AG04449 (cell line): ENCODE measurements at places on chromosomes 2 and 18.

GRCh38 chr18:26710470-26711096, 154.9 kb downstream of the AQP4 start:
- no peak for DNase-seq

- no peak for DNase-seq
Observed at GRCh38 chr2:157971702-157972101, 95.6 kb upstream of the ACVR1 start.

- no peak for DNase-seq
Observed at GRCh38 chr2:30078521-30078920, 68.3 kb upstream of the YPEL5 start.

DNA sequence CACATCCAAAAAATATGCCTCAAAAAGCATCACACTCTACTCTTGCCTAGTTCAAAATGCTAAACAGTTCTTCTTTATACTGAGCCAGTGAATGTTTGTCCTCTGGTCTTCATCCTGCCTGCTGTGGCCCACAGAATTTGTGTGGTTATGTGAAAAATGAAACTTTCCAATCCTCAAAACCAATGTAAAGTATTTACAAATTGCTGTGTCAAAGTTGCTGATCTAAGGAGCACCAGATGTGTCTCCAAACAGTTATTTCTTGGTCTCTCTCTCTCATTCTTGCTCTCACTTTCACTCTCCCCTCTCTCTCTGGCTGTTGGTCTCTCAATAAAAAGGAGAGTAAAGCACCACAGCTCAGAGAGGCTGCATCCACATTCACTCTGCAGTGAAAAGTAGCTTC, 23.0 kb downstream of the EPHA4 start:
- DNase-seq, result no peak

DNA sequence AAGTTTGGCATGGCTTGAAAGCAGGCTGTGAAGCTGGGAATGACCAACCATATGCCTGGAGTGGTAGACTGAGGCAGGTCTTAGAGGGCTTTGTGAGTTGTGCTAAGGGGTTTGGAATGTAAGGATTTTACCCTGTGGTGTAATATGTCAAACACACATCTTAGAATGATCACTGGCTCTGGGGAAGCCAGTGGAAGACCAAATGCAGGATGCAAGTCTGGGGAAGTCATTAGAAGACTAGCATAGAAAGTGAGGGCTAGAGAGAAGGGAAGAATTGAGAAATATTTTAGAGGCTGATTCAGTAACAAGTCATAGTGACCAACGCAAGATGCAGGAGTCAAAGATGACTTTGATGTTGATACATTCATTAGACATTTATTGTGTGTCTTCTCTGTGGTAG, 3.5 kb upstream of the FHOD3 start:
- no peak for DNase-seq

- DNase-seq, result no peak
Observed at GRCh38 chr18:47577520-47577919, 326.1 kb upstream of the SKOR2 start.

DNA sequence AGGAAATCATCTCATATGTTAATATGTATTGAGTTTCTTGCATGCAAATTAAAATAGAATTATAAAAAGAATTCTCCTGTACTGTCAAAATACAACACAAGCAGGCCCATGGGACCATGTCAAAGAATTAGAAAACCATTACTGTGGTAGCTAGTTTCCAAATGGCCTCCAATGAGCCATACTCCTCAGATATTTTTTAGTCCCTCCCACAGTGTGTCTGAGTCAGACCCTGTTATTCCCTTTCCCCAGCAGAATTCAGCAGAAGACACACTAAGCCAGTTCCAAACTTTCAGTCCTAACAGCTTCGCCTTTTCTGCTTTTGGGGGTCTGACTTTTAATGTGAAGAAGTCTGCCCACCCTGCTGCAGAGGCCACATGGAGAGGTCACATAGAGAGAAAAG, 86.7 kb downstream of the FIGN start:
- no peak for DNase-seq
